Karpas-422 (cell line): ENCODE measurements at places on chromosomes 11 and 22. TPM values are rescaled to one million over a fixed set of nuclear protein-coding genes. Genes with fewer than 3 reads are reported as not detected.

DNA sequence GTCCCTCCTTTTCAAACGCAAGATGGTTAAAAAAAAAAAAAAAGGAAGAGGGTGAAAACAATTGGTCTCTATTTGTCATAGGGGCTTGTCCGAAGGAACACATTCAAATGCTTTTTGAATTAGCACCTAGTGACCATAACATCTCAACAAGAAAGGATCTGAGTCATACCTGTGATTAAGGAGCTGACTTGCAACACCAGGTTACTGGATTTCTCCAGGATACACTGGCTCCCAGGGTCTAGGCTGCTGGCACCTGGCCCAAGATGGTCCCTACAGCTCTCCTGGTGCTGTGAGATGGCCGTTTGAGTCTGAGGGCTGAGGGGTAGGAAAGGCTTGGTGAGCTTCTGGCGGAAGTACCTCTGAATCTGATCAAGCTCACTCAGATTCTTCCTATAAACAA, 28.4 kb upstream of the UCP3 start:
- H3K4me1 ChIP-seq: peaks cover 8% of the 10 kb centered on the region
- H3K27me3 ChIP-seq: no peaks in the 10 kb centered on the region
- H3K27ac ChIP-seq: no peak overlapping the region
- H3K36me3 ChIP-seq: peaks cover 36% of the 10 kb centered on the region

- H3K27me3 ChIP-seq: no peaks in the 10 kb centered on the region
- H3K4me1 ChIP-seq: peaks cover 13% of the 10 kb centered on the region
- no peak overlapping the region for H3K4me3 ChIP-seq
- peak; percentile 87 for DNase-seq
These were observed 522.3 kb downstream of the BRD1 start for GRCh38 chr22:49305214-49305965.

DNA sequence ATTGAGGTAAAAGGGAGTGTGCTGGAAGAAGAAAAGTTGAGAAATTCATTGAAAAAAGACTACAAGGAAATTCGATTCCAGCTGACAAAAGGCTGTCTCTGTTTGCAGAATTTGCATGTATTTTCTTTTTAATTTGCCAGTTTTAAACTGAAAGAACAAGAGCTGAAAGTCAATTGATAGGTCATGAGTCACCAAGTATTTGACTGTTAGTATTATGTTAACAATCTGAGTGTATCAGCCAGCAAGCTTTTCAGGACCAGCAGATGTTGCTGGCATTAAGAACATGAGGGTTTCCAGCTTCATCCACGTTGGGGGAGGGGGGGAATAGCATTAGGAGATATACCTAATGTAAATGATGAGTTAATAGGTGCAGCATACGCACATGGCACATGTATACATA, 726.7 kb downstream of the METTL15 start:
- DNase-seq: no peak
- H3K36me3 ChIP-seq: no peaks in the 10 kb centered on the region
- H3K27ac ChIP-seq: no peak overlapping the region
- H3K4me1 ChIP-seq: no peaks in the 10 kb centered on the region
- no peak overlapping the region for H3K4me3 ChIP-seq
- H3K27me3 ChIP-seq: no peaks in the 10 kb centered on the region

DNA sequence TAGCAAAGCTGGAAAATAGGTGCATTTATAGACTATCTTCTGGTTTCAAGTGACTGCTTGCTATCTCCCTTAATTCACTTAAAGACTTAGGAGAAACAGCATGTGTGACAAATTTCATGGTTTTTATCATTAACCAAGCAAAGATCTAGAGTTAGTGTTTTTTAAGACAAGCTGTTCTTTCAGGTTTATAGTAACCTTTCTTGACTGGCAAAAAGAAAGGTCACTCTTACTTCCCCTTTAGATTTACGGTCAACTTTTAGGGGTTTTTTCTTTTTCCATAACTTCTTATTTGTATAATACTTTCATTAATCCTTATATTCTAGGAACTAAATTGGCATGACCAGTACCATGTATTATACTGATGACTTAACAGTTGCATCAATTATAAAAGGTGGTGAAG, 46.6 kb downstream of the KDM2A start:
- no peaks in the 10 kb centered on the region for H3K36me3 ChIP-seq
- H3K27ac ChIP-seq: no peak overlapping the region

- no peak for DNase-seq
- H3K4me3 ChIP-seq: no peak overlapping the region
- no peaks in the 10 kb centered on the region for H3K27me3 ChIP-seq
- no peaks in the 10 kb centered on the region for H3K4me1 ChIP-seq
These were observed 68.2 kb upstream of the B3GAT1 start for GRCh38 chr11:134480136-134480712.

GRCh38 chr11:117840881-117841550, 16.5 kb upstream of the FXYD2 start:
- H3K4me3 ChIP-seq: no peak overlapping the region
- DNase-seq: no peak
- H3K27me3 ChIP-seq: no peaks in the 10 kb centered on the region

Gene LSP1
- 46.9 and 115 TPM in 2 replicates for total RNA-seq

Gene MOV10L1
- total RNA-seq: 2.9 TPM in 1 of 2 replicates, not detected in the other

DNA sequence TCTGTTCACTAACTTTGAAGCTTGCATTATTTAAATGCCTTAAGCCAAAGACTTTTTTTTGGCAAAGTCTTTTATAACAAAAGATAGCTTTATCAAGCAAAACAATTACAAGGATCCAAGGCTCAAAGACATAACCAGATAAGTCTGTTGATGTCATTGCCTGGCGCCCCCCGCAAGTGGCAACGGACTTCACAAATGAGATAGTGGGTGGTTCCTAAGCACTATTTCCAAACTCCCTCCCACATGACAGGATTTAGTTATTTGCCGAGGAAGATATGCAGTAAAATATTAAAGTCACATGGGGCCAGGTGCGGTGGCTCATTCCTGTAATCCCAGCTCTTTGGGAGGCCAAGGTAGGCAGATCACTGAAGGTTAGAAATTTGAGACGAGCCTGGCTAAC, 194.2 kb upstream of the DDI1 start:
- H3K27ac ChIP-seq: no peak overlapping the region
- H3K27me3 ChIP-seq: no peaks in the 10 kb centered on the region
- no peak overlapping the region for H3K4me3 ChIP-seq

DNA sequence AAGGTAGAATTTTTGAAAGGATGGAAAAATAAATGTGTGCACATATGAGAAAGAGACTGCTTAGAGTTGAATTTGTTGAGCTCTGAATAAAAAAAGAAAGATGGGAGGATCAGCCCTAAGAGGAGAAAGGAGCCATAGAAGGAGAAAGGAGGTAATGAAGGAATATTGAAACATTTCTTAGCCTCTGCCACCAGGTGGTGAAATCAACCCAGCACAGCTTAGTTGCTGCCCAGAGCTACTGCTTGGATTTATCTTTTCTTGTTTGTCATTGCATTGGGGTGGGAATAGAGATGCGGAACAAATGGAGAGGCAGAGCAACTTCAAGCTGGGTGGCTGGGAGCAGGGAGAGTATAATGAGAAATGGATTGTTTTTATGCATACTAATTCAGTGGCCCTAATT, 80.4 kb downstream of the SERGEF start:
- no peak overlapping the region for H3K27ac ChIP-seq
- no peaks in the 10 kb centered on the region for H3K27me3 ChIP-seq
- H3K4me3 ChIP-seq: no peak overlapping the region
- peaks cover 4% of the 10 kb centered on the region for H3K4me1 ChIP-seq
- H3K36me3 ChIP-seq: peaks cover 18% of the 10 kb centered on the region; the same call in 1 of the 2 replicates

GRCh38 chr11:72160319-72160718, 24.8 kb downstream of the FOLR3 start:
- no peaks in the 10 kb centered on the region for H3K27me3 ChIP-seq
- H3K36me3 ChIP-seq: no peaks in the 10 kb centered on the region
- no peaks in the 10 kb centered on the region for H3K4me1 ChIP-seq
- DNase-seq: no peak

Gene MRPL49
- 44.5 and 65.8 TPM in 2 replicates for total RNA-seq

- no peak for DNase-seq
- H3K36me3 ChIP-seq: no peaks in the 10 kb centered on the region
- H3K27me3 ChIP-seq: no peaks in the 10 kb centered on the region
These were observed 162.1 kb upstream of the RASSF10 start for GRCh38 chr11:12846786-12847615.

DNA sequence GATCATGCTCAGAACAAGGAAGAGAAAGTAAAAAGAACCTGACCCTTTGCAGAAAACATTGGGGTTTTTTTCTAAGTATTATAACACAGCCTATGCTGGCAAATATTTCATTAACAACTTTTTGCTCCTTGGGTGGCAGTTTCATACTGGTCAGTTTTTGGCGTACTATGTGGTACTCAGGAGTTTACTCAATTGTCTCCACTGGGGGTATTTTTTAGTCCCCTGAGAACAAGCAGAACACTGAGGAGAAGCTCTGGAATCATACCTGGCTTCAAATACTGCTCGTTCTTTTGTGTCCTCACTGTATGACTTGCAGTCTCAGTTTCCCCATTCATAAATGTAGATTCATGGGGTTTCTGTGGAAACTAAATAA, 90.4 kb downstream of the SERGEF start:
- no peak for DNase-seq
- no peaks in the 10 kb centered on the region for H3K36me3 ChIP-seq
- peaks cover 28% of the 10 kb centered on the region for H3K4me1 ChIP-seq

GRCh38 chr22:27358096-27358870, 443.3 kb downstream of the MN1 start:
- H3K27me3 ChIP-seq: no peaks in the 10 kb centered on the region
- no peak overlapping the region for H3K27ac ChIP-seq
- no peak overlapping the region for H3K4me3 ChIP-seq
- H3K4me1 ChIP-seq: peaks cover 13% of the 10 kb centered on the region
- DNase-seq: no peak

Gene OVCH2
- not detected in 2 replicates for total RNA-seq

DNA sequence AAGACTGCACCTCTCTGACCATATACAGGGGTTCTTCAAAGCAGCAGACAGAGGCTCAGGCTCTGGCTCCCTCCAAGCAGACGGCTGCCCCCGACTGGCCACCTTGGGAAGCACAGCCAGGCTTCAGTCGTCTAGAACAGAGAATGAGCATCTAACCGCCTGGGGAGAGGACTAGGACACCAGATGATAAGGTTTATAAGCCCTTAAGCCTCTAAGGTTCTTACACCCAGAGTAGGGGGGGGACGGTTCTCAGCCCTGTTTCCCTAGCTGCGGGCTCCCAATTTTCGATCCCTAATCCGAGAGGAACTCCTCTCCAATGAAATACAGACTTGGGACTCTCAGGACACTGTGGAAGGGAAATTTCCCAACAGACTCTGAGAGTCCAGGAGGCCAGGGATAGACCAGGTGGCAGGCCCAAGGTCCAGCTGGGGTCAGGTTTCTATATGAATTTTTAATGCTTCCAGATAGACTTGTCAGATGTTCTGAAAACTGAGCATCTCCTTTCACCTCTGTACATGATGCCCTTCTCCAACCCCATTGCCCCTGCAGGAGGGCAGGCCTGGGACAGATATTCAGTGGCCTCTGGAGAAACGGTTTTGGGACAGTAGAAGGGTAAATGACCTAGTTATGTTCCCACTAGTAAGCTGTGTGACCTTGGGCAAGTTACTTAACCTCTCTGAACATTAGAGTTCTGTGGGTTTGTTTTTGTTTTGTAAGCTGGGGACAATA, 20.2 kb downstream of the RTN4RL2 start:
- DNase-seq: peak; percentile 90
- H3K27me3 ChIP-seq: no peaks in the 10 kb centered on the region
- peaks cover 24% of the 10 kb centered on the region for H3K36me3 ChIP-seq
- no peak overlapping the region for H3K27ac ChIP-seq
- peaks cover 44% of the 10 kb centered on the region for H3K4me1 ChIP-seq

DNA sequence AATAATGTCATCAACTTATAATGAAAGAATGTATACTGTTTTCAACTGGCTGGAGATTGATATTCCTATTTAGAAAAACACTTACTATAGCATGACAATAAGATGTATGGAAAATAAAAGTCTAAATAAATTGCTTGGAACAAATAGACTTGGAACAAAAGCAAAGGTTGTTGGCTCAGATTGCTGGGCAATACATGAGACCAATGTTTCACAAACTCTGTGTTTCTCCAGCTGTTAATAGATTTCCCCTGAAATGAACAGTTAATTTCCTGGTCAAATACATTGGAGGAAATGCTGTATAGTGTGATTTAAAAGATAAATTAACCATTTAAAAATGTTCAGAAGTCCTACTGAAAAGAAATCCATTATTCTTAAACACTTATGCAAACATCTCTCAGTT, 40.1 kb upstream of the CTSC start:
- no peaks in the 10 kb centered on the region; the same call in 1 of the 2 replicates for H3K27me3 ChIP-seq
- H3K4me3 ChIP-seq: no peak overlapping the region
- DNase-seq: no peak
- H3K4me1 ChIP-seq: no peaks in the 10 kb centered on the region
- no peak overlapping the region for H3K27ac ChIP-seq
- no peaks in the 10 kb centered on the region for H3K36me3 ChIP-seq

DNA sequence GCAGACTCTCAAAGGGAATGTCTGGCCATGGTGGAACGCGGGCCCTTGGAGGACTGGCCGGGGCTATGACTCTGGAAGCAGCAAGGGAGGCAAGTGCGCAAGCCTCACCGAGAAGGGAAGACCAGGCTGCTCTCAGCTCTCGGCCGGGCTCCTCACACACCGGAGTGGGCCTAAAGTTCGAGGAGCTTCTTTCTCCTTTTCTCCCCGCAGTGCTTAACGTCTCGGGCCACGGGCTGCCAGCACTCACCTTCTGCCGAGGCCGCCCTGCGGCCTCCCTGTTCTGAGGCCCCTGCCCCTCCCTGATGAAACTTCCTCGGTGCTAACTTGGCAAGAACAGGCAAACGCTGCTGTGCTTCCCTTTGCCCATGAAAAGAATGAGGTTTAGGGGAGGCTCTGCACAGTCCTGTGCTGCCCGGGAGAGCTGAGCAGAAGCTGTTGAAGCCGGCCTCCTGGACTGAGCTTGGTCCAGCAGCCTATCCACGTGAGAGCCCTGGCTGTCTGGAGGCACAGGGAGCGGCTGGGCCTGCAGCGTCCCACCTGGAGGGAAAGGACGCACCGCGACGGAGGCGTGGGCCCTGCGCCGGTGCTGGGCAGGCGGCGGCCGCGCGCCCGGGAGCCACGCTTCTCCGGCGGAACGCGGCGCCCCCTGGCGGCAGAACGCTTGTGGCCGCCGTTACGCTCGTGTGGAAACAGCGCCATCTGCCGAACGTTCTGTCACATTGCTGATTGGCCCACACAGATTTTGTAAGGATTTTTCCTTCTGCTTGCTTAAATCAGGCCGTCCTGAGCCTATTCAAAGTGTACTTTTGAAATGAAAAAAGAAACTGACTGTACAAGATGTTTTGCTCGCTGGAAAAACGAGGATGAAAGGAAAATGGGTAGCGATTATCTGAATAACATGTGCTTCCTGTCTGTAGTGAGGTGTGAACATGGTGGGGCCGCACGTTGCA, 65.0 kb upstream of the TMEM45B start:
- H3K4me1 ChIP-seq: no peaks in the 10 kb centered on the region
- no peak overlapping the region for H3K4me3 ChIP-seq
- no peaks in the 10 kb centered on the region for H3K36me3 ChIP-seq
- H3K27ac ChIP-seq: no peak overlapping the region

DNA sequence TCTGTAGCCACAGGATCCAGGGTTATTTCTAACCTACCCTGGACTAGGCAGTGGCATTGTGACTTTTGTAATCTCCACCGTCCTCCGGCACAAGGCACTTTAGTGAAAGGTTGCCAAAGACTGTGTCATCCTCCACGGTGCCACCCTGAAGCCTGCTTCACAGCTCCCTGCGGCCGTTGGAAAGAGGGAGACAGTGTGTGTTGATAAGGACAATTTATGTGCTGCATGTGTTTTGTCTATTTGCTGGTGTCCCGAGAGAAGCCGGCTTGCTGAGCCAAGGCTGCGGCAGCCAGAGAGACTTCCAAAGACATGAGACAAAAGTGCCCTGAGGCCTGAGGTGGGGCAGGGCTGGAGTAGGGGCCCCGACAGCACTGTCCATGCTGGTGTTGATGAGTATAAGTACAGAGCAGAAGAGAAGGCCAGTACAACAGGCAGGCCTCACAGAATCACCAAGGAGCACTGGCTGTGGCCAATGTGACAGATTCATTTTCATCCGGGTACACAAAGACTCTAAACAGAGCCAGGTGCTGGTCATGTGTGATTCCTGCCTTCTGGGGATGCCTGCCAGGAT, 40.9 kb downstream of the GALNT18 start:
- DNase-seq: no peak
- 0 out of 2 replicates have a peak, but pooled peaks cover 2% of the 10 kb centered on the region for H3K27me3 ChIP-seq
- H3K4me3 ChIP-seq: no peak overlapping the region
- H3K27ac ChIP-seq: no peak overlapping the region
